Fibroblast of lung (primary cell): ENCODE measurements at places on chromosomes 6 and 20.

- peak; percentile 68 for DNase-seq
These were observed 106.8 kb downstream of the CDK19 start for GRCh38 chr6:110708295-110708950.

DNA sequence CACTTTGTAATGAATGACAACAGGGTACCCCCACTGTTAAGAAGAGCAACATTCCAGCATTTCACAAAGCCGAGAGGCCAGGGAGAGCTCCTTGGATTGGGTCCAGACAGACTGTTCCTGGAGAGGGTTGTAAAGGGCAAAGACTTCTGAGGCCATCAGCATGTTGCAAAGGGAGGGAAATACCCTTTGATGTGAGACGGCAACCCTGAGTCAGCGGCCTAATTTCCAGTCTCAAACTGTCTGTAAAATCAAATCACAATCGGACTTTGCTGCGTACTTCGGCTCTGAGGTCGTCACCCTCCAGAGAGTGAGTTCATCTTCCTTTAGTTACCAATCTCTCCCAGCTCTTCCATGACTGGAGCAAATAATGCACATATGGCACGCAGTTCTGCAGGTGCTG is 101.0 kb upstream of the DTNBP1 start:
- DNase-seq, result peak; percentile 44

DNA sequence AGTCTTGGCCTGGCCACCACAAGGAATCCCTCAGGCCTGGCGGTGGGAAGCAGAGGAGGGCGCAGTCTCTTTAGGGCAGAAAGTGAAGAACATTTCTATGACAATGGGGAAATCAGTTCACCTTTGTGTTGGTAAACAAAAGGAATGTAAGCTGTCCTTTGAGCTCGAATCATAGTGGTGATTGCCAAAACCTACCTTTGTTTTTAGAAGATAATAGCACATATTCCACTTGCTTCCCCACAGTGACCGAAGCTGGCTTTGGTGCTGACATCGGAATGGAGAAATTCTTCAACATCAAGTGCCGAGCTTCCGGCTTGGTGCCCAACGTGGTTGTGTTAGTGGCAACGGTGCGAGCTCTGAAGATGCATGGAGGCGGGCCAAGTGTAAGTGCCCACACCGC is 144.1 kb downstream of the MTHFD1L start:
- no peak for DNase-seq

DNA sequence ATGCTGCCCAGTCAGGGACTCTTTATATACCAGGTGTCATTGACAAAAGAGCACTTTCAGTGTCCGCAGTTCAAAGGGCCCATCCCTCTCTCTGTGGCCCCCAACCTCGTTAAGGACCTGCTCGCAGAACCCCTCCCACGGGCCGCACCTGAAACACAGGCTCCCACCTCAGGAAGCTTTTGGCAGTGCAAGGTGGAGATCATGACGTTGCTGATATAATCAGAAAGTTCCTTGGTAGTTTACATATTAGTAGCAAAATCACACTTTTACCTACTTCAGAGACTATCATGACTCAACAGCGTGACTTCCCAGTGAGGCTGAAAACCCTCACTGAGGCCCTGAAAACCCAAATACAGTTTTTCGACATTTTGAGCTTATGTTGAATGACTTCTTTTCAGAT is 4.1 kb downstream of the TTLL2 start:
- no peak for DNase-seq

- peak; percentile 67 for DNase-seq
These were observed 82.1 kb downstream of the UNC5CL start for GRCh38 chr6:40956936-40957335.

DNA sequence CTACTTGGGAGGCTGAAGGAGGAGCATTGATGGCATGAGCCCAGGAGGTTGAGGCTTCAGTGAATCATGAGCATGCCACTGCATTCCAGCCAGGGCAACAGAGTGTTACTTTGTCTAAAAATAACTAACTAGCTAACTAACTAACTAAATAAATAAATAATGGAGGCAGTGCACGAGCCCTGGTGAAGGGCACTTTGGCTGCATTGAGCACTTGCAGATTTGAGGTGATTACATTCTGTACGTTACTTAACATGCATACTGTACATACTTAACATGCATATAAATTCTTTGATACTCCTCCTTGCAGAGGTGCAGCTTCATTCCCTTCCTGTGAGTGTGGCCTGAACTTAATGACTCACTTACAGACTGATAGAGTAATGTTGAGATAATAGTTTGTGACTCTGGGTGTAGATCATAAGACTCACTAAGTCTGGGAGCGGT is 10.7 kb downstream of the HLA-A start:
- peak; percentile 82 for DNase-seq

DNA sequence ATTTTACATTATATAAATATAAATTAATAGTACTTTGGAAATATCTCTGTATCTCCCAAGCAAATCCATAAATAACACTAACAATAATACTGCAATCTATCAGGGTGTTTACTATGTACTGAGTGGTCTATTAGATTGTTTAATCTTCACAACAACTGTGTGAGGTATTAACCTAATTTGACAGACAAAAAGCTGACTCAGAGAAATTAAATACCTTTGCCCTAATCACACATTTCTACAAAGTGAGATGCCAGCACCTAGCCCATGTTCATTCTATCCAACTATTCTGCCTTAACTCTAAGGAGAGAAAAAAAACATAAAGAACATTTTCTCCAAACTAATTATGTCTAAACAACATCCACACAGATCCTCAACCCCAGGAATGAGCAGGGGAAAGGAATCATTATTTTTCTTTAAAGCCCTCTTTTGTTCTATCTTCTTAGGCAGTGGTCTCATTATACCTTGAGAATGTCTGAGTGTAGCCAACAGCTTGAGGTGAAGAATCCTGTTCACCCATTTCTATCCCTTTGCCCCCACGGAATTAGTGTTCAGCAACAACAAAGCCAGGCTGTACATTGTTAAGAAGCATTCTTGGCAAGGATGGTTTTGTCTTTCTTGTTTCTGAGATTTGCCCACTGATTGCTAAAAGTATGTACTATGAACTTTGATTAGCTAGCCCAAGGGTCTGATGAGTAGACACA is 42.7 kb downstream of the PRL start:
- no peak for DNase-seq

GRCh38 chr20:34549291-34549928 is 9.1 kb upstream of the MAP1LC3A start:
- peak; percentile 16 for DNase-seq

DNA sequence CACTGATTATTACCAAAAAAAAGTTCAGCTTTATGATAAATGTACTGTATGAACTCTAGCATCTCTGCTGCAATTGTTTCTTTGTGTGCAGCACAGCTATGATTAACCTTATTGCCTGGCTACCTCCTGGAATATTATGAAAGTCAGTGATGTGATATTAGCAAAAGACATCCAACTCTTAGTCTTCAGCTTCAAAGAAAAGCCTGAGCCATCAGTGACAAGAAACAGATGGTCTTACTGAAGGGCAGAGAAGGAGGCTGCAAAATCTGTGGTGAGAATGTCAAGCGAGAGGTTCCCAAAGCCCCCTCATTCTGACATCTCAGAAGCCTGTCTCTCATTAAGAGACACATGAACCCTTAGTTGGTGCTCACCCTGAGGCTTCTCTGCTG is 89.4 kb upstream of the TNFAIP3 start:
- no peak for DNase-seq

DNA sequence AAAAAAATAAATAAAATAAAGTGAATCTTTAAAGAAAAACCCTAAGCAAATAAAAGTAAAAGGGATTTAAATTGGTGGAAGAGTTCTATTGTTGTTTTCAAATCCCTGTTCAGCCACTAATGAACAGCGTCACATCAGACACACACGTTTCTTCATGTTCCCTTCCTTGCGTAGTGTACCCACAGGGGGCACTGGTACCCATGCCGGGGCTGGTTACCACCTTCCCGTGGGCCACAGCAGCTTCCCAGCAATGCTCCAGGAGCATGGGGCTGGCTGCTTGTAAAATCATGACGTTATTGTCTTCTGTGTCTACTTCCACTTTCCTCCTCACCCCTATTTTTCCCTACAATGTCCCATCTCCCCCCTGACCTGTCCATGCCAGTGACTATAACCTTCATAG is 988.7 kb downstream of the KIF16B start:
- DNase-seq, result no peak

DNA sequence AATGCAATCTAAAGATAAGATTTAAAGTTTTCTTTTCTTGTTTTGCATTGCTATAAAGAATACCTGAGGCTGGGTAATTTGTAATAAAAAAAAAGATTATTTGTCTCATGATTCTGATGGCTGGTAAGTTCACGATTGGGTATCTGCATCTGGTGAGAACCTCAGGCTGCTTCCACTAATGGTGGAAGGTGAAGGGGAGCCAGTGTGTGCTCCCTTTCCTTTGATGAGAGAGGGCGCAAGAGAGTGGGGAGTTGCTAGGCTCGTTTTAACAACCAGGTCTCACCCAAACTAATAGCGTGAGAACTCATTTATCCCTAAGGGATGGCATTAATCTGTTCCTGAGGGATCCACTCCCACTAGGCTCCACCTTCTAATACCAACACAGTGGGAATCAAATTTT is 353.2 kb downstream of the BTBD3 start:
- DNase-seq, result no peak

- peak; percentile 34 for DNase-seq
These were observed 152.9 kb downstream of the SIM1 start for GRCh38 chr6:100311707-100312251.
